ENCODE measurements at places on chromosomes 1 and 21. TPM values are rescaled to one million over a fixed set of nuclear protein-coding genes. Genes with fewer than 3 reads are reported as not detected.
A peak's percentile ranks its signal among the peaks of the same experiment; 100 is the strongest.

GRCh38 chr1:29686012-29686930, 449.9 kb downstream of the PTPRU start:
- no peak for DNase-seq

GRCh38 chr1:53763911-53764310, 24.9 kb upstream of the GLIS1 start:
- no peak for DNase-seq

DNA sequence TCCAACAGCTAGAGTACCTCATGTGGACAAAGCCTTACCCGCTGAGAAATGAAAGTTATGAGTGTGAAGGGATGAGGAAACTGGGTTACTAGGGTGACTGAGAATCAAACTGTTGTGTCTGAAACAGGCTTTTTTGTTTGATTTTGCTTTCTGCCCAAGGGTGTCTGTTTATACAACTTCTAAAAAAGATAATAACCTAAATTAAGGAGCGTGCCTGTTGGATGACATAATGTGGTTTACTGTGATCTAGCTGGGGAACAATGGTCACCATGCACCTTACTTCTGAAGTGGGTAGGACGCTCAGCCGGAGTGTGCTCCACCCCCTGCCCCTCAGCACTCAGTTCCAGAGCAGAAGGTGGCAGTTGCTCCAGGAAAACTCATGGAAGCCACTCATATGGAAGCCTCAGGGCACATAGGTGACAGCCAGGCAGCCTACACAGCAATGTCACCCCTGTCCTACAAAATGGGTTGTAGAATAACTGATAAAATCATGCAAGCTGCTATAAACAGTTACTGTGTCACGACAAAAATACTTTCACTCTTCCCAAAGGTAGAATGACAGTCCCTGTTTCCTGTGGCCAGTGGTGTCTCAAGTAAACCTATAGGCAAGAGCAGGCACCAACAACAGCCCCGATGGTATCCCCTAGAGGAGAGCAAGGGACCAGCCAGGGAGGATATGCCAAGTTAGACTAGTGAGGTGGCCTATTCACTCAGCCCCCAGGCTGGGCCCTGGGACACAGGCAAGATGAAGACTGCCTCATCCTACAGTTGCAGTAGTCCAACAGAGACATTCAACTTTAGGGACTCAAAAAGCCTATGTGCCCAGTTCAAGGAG, 29.3 kb downstream of the SIPA1L2 start:
- no peak for DNase-seq

DNA sequence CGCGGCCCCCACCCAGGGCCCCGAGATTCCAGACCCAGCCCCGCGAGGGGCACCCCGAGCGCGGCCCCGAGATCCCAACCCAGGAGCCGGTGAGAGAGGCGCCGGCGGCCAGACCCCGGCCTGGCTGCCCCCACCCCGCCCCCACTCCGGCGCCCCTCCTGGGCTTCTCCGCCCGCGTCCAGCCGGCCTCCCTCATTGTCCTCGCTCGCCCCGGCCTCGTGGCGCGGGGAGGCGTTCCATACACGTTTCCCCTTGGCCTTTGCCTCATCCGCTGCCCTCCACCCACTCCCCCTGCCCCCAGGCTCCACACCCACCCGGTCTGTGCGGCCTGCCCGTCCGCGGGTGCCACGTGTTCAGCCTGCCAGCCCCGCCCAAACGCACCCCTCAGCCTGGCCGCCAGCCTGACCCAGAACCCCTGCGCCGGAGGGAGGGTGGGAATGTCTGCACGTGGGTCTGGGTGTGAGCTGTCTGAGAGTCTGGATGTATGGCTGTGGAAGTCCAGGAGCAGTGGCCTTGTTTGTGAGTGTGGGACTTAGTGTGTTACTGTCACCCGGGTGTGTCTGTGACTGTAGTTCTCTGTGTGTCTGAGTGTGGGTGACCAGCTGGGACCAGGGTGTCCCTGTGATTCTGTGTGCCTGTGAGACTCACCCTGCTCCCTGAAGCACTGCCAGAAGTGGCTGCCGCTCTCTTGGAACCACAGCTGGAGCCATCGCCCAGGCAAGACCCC, 681 bp downstream of the B4GALT2 start:
- DNase-seq: no peak

GRCh38 chr1:117176579-117176978, 34.1 kb downstream of the VTCN1 start:
- DNase-seq: peak; percentile 19

DNA sequence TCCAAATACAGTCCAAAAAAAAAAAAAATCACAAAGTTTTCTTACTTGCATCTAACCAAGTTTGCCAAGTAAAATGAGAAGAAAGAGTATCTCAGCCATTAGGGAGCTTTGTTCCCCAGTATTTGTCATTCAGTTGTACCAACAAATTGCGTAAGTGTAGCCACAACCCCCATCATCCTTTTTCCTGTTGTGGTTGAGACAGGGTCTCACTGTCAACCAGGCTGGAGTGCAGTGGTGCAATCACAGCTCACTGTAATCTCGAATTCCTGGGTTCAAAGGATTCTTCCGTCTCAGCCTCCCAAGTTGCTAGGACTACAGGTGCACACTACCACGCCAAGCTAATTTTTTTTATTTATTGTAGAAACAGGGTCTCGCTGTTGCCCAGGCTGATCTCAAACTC, 9.5 kb downstream of the STX6 start:
- peak; percentile 28 for DNase-seq

- DNase-seq: no peak
Observed at GRCh38 chr1:3645666-3646355, 4.1 kb downstream of the WRAP73 start.

GRCh38 chr1:23869051-23869450, 961 bp upstream of the FUCA1 start:
- DNase-seq: no peak

- DNase-seq: no peak
Observed at GRCh38 chr1:234397732-234398131, 24.5 kb downstream of the COA6 start.

- peak; percentile 62 for DNase-seq
Observed at GRCh38 chr1:97505816-97506215, 415.0 kb downstream of the DPYD start.

DNA sequence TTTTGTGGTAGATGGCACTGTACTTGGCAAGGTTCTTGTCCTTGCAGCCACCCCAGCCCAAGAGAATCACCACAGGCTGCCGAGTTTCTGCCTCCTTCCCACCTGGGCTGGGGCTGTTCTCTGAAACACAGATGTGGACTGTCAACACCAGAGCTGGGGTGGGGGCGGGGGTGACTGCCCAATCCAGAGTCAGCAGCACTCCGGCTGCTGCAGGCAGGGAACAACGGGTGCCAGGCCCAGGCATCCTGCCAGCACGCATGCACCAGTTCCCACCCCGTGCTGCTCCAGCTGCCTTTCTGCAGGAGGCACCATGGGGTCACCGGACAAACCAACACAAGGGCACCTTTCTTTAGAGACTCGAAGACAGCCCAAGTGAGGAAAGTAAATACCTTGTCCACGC, 14.1 kb downstream of the TMEM53 start:
- peak; percentile 63 for DNase-seq

- DNase-seq: no peak
Observed at GRCh38 chr1:180845352-180845751, 67.3 kb upstream of the KIAA1614 start.

DNA sequence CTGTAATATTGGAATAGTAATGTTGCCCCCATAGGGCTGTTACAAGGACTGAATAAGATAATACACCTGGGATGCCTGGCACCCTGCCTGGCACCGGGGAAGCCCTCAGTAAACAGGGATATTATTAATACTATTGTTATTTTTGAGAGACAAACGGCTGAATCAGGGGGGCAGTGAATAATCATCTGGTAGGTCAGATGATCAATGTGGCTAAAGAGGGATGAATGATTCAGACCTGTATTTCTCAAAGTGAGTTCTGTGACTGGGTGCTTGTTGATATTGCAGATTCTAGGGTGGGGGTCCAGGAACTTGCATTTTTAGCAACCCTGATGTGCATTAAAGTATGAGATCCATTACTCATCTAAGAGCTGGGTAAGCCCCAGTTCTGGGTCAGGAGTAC, 46.2 kb upstream of the BCL10 start:
- DNase-seq: peak; percentile 89

GRCh38 chr21:42443876-42444744, 40.4 kb downstream of the UBASH3A start:
- no peak for DNase-seq

DNA sequence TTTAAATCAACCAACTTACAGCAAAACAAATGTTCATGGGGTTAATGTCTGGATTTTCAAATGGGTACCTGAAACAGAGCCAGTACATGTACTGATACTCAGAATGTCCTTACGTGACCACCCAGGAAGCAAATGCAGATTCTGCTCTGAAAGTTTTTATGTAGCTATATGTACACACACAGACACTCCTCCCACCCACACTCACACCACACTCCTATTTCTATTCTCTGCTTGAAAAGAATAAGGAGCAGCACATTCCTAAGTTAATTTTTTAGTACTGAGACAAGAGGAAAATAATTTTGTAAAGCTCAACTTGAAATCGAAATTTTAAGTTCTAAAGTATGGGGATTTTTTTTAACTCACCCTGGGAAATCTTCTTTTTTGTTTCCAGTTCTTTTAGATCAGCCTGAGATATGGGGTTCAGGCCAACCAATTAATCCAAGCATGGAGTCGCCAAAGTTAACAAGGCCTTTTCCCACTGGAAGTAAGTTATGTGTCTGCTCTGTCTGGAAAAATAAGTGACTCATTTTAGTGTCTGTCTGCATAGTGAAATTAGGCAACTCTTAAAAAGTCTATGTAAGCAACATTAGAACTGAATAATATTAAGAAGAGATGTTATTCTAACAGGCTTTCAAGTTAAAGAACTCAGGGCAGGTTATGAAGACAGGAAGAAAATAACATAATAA, 75.5 kb upstream of the DYNLT5 start:
- peak; percentile 98 for DNase-seq

- DNase-seq: no peak
Observed at GRCh38 chr1:234722270-234722704, 112.3 kb upstream of the IRF2BP2 start.

DNA sequence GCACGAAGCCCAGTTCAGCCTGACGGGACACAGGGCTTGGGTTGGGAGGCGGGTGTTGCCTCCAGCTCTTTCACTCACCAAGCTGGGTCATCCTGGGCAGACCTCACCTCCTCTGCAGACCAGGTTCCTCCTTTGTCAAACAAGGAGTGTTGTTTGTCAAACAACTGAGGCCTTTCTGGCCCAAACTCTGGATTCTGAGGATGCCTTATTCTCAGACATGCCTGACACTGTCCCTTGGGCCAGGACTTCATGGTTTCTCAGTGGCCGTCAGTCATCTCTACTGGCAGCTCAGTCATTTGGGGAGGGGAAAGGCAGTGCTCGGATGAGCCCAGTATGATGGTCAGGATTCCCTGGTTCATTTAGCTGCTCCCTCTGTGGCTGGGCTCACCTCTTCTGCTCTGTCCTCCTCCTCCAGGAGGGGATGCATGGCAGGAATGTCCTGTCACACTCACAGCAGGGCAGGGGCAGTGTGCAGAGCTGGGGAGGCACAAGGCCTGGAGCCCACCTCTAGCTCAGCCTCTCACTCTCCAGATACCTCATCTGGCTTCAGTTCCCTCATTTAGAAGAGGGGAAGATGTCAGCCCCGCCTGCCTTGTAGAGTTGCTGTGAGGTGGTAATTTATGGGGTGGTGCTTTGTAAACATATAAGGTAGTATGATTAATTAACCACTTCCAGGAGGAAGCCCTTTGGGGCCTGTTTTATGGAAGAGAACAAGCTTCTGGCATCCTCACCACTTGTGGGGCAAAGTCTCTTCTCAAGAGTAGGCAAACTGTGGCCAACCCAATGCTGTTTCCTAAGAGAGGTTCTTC, 20.6 kb downstream of the SLC2A1 start:
- no peak for DNase-seq

DNA sequence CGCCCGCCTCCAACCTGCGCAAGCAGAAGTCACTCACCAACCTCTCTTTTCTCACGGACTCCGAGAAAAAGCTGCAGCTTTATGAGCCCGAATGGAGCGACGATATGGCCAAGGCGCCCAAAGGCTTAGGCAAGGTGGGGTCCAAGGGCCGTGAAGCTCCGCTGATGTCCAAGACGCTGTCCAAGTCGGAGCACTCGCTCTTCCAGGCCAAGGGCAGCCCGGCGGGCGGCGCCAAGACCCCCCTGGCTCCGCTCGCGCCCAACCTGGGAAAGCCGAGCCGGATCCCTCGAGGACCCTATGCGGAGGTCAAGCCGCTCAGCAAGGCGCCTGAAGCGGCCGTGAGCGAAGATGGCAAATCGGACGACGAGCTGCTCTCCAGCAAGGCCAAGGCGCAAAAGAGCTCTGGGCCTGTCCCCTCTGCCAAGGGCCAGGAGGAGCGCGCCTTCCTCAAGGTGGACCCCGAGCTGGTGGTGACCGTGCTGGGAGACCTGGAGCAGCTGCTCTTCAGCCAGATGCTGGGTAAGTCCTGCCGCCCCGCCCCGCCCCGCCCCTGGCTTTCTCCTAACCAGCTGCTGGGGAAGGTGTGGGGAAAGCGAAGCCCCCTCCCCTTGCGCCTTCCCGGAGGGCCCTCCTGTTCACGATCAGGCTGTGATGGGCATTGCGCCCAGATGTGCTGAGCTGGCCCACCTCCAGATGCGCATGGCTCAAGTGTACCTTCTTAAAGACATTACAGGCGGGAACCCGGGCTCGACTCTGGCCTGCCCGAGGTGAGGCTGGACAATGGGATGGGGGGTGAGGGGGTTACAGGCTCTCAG, 110.2 kb downstream of the NAV1 start:
- DNase-seq: no peak

GRCh38 chr1:224392411-224393249, 36.0 kb downstream of the CNIH4 start:
- DNase-seq: no peak

DNA sequence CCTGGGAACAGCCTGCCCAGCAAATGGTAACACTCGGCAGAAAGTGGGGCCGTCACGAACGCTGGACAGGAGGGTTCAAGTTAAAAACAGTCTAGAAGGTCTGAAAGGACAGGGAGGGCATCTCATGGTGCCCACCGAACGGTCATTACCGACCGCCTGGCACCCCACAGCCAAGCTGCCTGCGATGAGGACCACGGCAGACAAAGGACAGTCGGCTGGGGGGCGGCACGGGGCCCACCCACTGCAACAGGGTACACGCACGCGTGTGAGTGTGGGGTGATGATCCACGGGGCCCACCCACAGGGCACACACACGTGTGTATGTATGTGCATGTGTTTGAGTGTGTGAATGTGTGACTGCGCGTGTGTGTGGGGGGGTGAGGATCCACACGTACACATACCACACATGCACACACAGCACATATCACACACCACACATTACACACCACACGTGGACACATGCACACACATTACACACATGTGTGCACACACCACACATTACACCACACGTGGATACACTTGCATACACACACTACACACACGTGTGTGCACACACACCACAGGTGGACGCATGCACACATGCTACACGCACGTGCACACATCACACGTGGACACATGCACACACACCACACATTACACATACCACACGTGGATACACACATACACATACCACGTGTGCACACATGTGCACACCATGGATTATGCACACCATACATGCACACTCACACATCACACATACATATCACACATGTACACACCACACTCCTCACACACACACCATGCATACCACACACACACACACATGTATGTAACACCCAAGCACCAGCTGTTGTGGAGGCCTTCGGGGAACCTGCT, 63.2 kb downstream of the SLC19A1 start:
- DNase-seq: no peak

GRCh38 chr21:43343095-43343991, 83.6 kb downstream of the SIK1 start:
- peak; percentile 62 for DNase-seq

SPRR2A gene
- total RNA-seq: not detected

LCE1B gene
- not detected for total RNA-seq

CXADR gene
- total RNA-seq: 49.0 TPM

SPATA17 gene
- total RNA-seq: 3.8 TPM

OSBPL9 gene
- 165 TPM for total RNA-seq

INAVA gene
- total RNA-seq: 28.1 TPM

RPF1 gene
- 55.0 TPM for total RNA-seq

B3GALT5 gene
- 2.3 TPM for total RNA-seq

TMEM200B gene
- total RNA-seq: 9.0 TPM
